ENCODE measurements at places on chromosomes 5 and 9.
A peak's percentile ranks its signal among the peaks of the same experiment; 100 is the strongest.

DNA sequence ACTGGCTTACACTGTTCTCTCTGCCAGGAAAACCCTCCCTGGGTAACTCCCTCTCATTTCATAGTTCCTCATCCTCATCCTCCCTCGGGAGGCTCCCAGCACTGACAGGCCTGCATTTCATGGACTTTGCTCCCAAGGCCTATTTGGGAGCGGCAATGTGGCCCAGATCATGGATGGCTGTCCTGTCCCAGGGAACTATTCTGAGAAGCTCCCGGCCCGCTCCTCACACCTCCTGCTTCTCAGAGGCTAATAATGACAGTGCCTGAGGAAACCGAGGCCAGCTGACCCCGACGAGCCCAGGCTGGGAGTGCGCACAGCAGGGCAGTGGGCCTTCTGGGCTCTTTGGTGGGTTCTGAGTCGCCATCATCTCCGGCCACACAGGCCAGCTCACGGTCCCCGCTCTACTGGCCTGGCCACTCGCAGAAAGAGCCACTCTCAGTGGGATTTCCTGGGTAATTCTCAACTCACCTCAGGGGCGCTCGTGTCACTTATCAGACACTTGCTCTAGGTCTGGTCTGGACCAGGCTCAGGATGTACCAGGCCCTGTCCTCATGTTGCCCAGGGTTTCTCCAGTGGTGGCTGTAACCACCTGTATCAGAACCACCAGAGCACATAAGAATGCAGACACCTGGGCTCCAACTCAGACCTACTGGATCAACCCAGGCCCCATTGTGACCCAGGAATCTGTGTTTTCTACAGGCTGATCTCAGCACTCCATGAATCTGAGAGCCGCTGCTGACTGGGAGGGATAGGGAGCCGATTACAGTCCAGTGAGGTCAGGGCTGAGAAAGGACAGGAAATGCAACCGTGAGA is 2.0 kb upstream of the DOLPP1 start:
- DNase-seq = no peak

DNA sequence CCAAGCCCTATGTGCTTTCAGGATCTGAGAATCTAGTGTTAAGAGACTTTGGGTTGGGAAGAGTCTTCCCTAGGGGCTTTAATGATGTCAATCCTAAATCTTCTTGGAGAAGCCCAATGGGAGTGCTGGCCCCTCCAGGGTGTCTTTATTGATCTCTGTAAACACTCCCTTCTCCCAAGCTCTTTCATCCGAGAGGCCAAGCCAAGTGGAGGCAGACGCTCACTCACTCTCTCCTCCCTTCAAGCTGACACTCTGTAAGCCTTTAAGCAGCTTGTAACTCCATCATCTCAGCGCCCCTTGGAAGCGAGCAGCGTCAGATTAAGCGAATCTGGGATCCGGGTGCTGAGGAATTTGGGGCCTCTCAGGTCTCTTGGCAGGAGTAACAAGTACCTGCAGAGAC is 37.7 kb downstream of the SPARC start:
- DNase-seq = no peak

GRCh38 chr5:87868792-87869191 is 399.9 kb downstream of the TMEM161B start:
- no peak for DNase-seq

DNA sequence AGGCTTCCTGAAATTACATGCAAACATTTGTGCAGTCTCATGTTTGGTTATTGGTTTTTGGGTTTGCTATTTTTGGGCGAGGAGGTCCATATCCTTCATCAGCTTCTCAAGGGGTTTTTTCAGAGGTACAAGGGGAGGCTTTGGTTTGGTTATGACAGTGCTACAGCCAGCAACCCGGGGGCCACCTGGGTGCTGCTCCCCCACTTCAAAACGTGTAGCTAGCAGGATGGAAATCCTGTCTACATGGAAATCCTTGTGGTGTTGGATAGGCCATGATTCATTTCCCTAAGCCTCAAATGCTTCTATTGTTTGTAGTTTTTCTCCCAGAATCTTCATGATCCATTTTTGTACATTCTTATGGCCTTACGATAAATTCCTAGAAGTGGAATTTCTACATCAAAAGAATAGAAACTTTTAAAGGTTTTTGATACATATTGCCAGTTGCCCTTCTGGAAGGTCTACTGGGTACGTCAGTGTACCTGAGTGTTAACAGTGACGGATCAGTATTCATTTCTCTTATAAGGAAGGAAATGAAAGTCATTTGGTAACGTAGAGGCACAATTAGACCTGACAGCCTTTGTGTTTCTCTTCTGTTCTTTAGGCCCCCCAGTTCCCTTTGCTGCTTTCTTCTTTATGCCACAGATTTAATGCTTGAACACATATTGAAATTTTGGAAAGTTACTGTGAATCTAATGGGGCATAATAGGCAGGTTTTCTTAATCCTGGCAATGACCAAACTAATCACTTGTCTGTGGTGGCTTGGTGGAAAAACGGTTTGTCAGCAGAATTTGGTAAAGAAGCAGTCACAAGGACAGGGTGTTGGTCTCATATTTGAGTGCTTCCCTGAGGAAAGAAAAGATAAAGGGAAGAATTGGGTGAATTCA is 69.7 kb upstream of the ABL1 start:
- DNase-seq = no peak

DNA sequence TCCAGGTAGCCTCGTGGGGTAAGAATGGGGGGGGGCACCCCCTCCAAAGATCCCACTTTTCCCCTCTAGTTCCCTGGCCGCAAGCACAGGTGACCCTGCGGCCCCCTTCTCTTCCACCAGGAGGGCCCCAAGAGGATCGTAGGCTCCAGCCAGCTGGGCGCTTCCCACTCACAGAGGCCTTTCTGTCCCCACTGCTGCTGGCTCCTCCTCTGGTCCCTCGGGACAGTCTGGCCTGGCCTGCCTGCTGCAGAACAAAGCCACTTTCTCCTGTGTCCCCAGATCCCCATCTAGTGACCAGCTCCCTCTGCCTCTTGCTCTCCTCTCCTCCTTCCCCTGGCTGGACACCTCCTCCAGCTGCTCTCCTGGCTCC is 534 bp upstream of the SAPCD2 start:
- DNase-seq = no peak

- no peak for DNase-seq
Observed at GRCh38 chr5:168064457-168064856, 227.0 kb upstream of the WWC1 start.

DNA sequence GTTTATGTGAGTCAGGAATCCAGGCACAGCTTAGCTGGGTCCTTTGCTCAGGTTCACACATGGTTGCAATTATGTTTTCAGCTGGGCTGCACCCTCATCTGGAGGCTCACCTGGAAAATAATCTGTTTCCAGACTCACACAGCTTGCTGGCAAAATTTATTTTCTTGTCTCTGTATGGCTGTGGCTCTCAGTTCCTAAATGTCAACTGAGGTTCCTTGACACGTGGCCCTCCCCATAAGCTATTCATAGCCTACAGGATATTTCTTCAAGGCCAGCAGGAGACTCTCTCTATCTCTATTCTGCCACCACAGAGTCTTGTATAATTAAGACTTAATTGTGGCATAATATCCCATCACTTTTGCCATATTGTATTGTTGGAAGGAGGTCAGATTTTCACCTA is 732.0 kb downstream of the CDH18 start:
- DNase-seq = no peak

GRCh38 chr5:62460578-62460983 is 48.0 kb downstream of the IPO11 start:
- DNase-seq = peak; percentile 50

DNA sequence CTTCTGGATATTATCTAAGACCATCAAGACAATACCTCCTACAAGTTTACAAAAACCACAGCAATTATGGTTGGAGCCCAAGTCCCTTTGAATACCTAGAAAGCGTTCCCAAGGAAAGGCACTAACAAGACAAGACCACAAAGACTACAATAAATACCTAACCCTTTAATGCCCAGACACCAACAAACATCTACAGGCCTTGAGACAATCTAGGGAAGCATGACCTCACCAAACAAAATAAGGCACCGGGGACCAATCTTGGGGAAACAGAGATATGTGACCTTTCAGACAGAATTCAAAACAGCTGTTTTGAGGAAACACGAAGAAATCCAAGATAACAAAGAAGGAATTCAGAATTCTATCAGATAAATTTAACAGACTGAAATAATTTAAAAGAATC is 37.8 kb downstream of the OXCT1 start:
- DNase-seq = no peak

DNA sequence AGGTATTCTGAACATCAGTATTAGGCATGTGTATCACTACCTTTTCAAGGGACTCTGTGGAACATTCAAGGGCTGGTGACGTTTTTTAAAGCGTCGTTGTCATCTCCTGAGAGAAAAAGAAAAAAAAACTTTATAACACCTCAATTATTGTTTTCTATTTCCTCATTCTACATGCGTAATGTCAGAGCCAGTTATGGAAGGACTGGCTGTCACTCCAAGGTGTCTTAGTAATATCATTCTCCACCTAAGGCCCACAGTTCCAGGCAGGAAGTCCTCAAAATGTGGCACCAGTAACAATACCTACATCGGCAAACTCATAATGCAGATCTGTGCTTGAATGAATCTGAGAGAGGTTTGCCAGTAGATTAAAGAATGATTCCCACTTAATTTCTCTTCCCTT is 210.2 kb downstream of the SAXO1 start:
- no peak for DNase-seq

DNA sequence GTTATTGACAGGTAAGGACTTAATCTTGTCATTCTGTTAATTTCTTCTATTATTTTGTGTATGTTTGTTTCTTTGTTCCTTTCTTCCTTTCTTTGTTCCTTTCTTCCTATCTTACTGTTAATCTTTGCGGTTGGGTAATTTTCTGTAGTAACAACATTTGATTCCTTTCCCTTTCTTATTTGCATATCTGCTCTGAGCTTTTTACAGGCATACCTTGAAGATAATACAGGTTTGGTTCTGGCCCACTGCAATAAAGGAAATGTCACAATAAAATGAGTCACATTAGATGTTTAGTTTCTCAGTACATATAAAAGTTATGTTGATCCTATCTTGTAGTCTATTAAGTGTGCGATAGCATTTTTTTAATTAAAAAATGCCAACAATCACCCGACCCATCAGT is 440.7 kb downstream of the NFIB start:
- no peak for DNase-seq

- DNase-seq = no peak
Observed at GRCh38 chr5:59005934-59006701, 423.2 kb downstream of the RAB3C start.

GRCh38 chr5:22567983-22568382 is 285.2 kb downstream of the CDH12 start:
- DNase-seq = no peak

- no peak for DNase-seq
Observed at GRCh38 chr5:56406221-56406620, 173.1 kb upstream of the ANKRD55 start.

DNA sequence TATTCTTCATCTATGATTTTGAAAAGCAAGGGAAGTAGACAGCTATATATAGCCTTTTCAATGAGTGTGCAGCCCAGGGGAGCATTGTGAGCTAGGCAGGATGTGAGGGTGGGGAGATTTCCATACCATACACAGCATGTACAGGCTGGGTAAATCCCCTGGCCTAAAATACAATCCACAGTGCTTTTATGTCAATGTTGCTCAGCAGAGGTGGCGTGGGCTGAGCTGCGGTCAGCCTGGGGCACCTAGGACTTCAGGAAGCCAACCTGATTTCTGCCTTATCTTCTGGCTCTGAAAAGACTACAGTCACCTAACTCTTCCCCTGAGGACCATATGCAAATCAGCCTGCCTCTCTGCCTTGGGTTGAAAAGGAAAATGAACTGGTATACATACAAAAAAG is 6.3 kb upstream of the GARIN3 start:
- no peak for DNase-seq

GRCh38 chr5:138491669-138492559 is 26.6 kb downstream of the EGR1 start:
- peak; percentile 98 for DNase-seq

DNA sequence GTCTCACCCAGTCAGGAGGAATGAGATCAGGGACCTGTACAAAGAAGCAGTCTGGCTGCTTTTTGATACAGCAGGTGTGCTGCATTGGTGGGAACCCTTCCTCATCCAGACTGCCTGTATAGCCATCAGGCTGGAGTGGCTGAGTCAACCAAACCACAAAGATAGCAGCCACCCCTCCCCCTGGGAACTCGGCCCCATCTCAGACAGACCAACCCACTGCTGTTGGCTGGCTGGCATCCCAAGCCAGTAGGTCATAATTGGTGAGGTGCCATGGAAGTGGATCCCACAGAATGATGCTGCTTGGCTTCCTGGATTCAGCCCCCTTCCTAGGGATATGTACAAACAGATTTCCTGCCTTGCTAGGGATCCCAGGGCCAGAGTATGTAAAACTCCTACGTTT is 60.9 kb downstream of the YTHDC2 start:
- peak; percentile 52 for DNase-seq

Measured in GM03348 (cell line).